Breast epithelium (tissue), 4 donors: ENCODE measurements at places on chromosomes 13 and 19.

- no peak for DNase-seq
These were observed 15.3 kb upstream of the GPR183 start for GRCh38 chr13:99322297-99323103.

DNA sequence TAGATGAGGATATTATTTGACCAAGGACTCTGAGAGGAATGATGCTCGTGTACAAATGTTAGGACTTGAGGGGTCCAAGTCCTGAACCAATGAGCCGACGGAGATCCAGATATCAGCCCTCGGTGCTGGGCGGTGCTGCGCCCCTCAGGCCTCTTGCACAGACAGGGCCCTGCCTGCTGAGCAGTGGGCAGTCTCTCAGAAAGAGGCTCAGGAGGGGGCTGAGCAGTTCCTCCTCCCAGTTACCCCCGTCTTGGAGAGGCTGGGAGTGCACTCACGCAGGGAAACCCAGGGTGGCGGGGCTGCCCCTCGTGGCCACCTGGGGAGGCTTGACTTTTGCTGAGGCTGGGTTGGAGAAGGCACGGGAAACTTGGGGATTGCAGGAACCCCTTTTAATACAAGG lies 18.4 kb downstream of the TEX29 start:
- DNase-seq, result no peak

DNA sequence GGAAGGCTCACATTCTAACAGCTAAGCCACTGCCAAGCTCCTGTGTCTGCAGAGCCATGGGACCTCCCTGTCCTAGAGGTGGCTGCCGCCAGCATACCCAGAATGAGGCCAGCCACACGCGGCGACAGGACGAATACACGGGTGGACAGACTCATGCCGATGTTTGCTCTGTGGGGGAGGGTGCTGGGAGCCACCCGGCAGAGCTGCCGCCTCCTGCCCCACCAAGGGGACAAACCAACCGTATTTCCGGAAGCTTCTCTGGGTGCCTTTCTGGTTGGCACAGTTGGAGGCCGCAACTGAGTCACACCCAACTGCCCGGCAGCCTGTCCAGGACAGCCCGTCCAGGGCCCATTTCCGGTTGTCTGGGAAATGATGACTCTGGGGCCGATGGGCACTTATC lies 20.3 kb downstream of the C13orf46 start:
- no peak for DNase-seq

DNA sequence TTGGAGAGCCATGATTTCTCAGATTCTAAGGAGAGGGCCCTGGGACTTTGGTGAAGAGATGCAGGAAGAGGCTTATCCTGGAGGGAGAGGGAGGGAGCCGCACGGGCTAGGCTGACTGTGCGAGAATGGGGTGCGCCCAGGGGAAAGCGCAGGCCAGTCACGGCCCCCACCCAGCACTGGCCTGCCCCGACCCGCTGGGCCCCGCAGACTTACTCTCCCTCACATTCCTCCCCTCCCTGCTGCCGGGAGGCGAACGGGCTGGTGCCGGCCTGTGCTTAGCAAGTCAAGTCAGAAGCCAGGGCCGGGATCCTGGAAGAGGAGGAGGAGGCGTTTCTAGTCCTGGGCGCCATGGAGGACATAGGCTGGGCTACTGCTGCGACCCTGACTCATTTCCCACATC lies 120.0 kb downstream of the CRYL1 start:
- no peak for DNase-seq

DNA sequence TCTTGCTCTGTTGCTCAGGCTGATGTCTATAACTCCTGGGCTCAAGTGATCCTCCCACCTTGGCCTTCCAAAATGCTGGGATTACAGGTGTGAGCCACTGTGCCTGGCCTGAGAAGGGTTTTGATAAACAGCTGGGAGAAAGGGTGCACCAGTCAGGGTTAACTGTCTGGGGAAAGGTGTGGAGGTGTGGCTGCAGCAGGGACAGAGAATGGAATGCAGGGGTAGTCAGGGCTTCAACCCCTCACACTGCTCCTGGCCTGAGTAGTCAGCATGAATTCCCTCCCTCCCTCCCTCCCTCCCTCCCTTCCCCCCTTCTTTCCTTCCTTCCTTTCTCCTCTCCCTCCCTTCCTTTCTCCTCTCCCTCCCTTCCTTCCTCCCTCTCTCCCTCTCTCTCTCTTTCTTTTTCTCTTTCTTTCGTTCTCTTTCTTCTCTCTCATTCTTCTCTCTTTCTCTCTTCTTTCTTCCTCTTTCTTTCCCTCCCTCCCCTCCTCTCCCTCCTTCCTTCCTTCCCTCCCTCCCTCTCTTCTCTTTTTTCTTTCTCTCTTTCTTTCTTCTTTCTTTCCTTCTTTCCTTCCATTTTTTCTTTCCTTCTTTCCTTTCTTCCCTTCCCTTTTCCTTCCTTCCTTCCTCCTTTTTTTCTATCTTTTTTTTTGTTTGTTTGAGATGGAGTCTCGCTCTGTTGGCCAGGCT lies 16.0 kb downstream of the MYO1F start:
- DNase-seq, result no peak

- no peak for DNase-seq
These were observed 201.3 kb downstream of the POU4F1 start for GRCh38 chr13:78401873-78402707.

- DNase-seq, result no peak
These were observed 75.2 kb downstream of the CAB39L start for GRCh38 chr13:49368688-49369087.

GRCh38 chr13:113883921-113884804 lies 20.3 kb upstream of the GAS6 start:
- DNase-seq, result no peak

DNA sequence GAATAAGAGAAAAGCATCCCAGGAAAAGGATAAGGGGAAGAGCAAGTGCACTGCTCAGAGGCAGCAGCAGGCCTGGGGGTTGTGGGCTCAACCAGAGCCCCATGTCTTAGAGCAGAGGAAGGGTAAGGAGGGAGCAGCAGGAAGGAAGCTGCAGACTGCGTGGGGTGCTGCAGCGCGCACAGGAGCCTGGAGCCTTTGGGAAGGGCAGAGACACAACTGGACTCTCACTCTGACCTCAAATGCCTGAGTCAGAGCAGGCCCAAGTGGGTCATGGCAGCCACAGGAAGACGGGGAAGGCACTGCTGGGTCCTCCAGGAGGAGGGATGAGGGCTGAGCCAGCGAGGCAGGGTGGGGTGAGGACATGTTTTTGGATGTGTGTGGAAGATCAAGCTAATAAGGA lies 31.6 kb downstream of the SIGLEC7 start:
- DNase-seq, result no peak

DNA sequence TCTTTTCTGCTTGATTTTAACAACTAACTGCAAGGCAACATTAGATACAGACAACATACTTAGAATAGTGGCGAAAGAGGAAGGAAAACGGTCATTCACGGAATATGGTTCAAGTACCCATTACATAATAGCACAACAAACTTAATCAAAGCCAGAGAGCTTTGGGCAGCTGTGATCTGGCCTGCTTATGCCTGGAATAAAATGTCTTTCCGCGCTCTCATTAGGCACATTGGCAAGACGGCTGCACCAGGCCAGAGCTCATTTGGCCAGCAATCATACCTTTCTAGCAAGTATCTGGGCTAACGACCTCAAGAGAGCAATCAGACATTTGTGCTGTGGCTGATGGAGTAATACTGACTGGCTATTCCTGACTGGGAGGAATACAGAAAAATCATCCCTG lies 112.8 kb downstream of the NALCN start:
- no peak for DNase-seq

DNA sequence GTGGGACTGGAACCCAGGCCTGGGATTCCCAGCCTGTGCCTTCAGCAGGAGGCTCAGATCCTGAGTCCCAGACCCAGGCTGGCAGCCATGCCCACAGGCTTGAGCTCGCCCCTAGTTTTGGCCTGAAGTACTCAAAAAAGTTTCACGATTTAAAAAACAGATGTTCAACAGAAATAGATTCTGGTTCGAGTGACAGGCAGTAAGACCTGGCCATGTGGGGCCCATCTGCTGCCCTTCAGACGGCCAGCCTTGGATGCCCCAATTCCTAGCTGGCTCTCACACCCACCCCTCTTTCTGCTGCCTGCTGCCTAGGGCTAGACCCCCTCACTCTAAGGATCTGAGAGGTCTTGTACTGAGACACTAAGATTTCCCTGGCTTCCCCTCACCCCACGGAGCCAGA lies 2.8 kb upstream of the DMPK start:
- DNase-seq, result no peak

GRCh38 chr13:105084931-105085330 lies 1450.5 kb downstream of the EFNB2 start:
- no peak for DNase-seq

DNA sequence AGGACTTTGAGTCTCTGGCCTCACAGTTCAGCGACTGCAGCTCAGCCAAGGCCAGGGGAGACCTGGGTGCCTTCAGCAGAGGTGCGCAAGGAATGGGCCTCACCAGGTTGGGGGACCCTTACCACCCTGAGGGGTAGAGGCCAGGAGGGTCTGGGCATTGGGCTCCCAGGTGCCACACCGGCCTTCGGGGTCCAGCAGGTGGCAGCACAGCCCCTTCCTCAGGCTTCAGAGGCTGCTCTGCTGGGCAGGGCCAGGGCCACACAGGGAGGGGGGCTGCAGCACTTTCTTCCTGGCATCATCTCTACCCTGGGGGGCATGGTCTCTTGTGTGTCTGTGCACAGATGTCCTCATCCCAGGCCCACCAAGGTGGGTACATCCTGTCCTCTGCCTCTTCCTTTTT lies 12.9 kb downstream of the PIN1 start:
- DNase-seq, result no peak

GRCh38 chr19:15488489-15489226 lies 9.4 kb upstream of the PGLYRP2 start:
- no peak for DNase-seq

DNA sequence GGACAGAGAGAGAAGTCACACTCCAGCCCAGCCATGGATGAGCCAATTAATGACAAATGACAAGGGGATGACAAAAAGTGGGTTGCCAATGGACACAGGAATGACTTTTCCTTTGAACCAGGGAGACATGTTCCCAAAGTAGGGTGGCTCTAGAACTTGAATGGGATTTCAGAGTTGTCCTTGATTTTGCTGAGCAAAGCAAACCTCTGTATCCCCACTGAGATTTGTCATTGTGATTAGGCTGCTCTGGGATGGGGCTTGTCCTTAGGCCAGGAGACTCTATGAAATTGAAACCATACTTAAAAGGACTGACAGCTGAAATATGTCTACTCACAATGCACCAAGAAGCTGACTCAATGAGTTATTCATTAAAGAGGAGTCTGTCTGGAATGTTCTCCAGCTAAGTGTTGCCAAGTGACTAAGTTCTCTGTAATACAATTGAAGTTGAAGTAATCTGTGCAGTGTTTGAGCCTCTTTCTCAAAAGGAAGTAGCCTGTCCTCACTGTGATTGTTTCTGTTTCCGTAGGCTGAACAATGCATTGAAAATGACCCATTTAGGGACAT lies 69.0 kb upstream of the PCDH9 start:
- no peak for DNase-seq

DNA sequence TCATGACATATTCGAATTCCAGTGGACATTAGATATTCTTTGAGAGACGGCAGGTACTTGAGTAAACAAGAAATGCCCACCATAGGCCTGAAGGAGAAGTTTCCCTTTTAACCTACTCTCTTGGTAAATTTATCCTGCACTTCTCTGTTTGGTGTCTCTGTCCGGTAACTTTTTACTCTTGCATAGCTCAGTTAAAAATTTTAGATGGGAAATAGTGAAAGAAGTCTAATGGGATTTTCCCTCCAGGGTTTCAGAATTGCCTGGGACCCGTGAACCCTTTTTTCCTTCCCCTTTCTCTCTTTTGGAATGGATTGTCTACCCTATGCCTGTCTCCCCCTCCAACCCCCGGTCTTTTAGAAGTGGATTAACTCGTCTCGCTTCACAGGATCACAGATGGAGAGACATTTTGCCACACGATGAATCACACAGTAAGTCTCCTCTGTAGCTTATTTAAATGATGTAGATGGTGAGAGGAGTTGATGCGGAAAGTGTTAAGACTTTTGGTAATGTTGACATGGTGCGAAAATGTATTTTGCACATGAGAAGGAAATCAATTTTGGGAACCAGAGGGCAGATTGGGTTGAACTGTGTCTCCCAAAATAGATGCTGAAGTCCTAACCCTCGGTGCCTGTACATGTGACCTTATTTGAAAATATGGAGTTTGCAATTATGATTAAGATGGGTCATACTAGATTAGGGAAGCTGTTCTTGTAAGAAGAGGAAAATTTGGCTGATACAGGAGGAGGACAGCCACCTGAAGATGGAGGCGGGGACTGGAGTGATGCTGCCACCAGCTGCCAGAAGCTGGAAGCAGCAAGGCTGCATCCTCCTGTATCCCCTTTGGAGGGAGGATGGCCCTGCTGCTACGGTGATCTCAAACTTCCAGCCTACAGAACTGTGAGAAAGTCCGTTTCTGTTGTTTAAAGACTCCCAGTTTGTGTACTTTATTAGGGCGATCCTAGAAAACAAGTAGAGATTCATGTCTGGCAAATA lies 711 bp upstream of the MIPEP start:
- DNase-seq, result no peak

DNA sequence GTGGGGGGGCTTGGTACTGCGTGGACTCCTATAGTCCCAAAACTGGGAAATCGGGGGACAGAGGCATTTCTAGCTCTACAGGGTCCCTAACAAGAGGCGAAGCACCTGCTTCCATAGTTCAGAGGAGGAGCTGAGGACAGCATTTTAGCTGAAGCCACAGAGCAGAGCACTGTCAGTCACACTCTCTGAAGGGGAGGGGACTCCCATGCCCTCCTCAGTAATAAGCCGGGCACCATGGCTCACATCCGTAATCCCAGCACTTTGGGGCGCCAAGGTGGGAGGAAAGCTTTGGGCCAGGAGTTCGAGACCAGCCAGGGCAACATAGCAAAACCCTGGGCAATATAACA lies 3.8 kb downstream of the NPAS1 start:
- no peak for DNase-seq

DNA sequence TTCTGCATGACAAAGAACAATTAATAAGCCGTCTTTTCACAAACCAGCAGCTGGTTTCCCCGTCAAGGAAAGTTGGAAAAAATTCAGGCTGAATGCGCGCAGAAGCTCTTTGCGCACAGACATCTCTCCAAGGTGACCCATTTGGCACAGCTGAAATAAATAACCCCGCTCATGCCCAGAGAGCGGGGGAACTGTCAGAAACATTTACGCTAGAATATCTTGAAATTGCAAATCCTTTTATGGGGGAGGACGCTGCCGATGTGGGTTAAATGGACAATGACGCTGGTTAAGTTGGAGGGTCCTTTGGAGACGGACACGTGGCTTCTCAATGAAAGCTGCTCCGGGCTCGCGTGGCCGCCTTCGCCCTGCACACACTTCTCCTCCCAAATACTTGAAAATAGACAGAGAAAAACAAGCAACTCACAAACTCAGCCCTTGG lies 30.6 kb downstream of the GSX1 start:
- DNase-seq, result no peak

DNA sequence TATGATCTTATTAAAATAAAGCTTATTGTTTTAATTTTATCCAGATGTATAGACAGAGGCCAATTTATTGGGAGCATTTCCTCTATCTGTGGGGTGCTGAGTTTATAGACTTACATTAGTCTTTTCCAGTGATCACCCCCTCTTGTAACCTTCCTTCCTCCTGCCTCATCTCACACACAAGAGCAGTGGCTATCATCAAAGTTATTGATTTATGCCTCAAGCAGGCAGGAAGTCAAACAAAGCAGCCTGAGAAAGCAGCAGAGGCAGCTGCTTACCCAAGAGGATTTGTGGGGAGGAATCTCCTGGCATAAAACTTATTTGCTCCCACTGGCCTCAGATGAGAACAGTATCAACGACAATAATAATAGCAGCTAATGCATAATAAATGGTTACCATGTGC lies 26.3 kb upstream of the DCLK1 start:
- no peak for DNase-seq
